ENCODE measurements at places on chromosomes 3 and 15.

DNA sequence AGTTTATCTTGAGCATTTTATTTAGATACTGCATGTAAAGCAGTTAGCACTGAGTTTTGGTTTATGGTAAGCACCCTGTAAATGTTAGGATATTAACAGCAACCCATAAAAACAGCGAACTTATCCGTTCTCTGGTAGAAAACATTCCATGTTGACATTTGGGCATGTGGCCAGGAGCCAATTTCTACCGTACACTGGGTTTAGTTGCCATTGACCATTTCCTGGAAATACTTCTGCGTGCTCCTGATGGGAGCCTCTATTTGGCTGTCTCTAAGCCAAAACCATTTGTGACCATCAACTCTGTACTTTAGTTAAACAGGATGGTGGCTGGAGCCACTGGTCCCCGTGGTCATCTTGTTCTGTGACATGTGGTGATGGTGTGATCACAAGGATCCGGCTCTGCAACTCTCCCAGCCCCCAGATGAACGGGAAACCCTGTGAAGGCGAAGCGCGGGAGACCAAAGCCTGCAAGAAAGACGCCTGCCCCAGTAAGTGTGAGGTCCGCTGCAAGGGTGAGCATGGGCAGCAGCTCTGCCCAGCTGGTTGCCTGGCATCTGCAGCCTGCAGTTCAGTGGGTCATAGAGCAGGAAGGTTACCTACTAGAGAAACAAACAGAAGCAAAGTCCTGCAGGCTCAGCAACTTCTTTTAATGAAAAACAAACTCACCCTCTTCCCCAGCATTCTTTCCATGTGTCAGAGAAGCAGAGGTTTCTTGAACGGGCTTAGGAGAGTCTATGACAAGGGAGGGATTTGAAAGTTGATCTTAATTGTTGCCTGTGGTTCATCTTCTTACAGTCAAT is 7.1 kb downstream of the THBS1 start:
- DNase-seq, result peak; percentile 76

DNA sequence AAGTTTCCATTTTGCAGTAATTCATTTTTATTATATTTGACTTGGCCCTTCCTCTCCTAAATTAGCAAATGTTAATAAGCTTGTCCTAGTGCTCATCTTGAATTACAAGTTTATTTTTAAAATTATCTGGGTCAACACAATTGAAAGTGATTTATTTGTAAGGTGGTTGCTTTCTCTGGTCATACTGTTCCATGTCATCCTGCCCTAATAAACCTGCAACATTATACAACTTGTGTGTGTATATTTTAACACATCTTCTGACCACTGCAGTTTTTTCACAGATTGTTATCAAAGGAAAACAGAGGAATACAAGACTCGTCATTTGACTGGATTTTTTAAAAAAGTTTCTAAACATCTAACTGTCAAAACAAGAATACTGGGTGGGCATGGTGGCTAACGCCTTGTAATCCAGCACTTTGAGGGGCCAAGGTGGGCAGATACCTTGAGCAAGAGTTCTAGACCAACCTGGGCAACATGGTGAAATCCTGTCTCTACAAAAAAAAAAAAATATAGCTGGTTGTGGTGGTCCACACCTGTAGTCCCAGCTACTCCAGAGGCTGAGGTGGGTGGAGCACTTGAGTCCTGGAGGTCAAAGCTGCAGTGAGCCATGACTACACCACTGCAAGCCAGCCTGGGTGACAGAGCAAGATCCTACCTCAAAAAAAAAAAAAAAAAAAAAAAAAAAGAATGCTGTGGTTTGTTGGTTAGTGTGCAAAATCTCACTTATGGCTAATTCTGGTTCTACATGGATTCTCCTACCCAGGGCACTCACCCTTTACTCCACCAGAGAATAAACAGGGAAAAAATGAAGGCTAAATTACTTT is 5.0 kb upstream of the LRRFIP2 start:
- DNase-seq, result no peak

DNA sequence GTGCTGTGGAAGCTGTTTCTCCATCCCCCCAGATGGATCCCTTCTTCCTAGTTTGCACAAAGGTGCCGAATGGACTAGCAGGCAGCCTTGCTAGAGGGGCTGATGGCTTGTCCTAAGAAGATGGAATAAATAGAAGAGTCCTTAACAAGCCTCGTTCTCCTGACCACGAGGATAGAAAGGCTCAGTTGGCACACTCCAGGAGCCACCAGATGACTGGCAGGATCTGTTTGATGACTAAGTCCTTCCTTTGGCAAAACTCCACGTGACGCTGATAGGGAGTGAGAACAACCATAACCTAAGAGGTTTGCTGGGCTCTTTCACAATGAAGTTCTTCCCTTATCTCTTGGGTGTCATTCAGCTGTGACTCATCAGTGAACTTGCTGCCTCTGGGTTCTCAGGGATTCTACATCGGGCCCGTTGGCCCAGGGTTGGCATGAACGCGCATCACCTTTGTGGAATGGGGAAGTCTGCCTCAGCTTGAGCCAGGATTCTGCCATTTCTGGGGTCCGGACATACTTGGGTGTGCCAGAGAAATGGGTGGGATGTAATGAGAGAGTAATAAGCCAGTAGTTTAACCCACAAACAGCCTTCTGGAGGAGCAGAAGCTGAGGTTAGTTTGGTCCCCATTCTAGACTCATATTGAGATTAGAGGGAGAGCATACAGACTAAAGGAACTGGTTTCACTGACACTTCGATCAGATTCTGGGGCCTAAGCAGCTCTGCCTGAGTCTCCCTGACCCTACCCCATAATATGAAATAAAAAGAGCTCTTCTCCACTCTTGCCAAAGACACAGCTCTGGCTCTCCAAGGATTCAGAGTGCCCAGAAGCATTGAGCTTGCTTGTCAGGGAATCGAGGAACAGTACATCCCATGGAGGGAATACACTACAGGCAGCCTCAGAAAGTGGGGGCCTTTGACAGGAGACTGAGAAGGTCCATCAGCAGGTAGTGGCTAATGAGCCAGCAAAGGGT is 2.0 kb upstream of the MELTF start:
- peak; percentile 99 for DNase-seq

- DNase-seq, result no peak
Observed at GRCh38 chr3:186787642-186788481, 4.5 kb downstream of the EIF4A2 start.

DNA sequence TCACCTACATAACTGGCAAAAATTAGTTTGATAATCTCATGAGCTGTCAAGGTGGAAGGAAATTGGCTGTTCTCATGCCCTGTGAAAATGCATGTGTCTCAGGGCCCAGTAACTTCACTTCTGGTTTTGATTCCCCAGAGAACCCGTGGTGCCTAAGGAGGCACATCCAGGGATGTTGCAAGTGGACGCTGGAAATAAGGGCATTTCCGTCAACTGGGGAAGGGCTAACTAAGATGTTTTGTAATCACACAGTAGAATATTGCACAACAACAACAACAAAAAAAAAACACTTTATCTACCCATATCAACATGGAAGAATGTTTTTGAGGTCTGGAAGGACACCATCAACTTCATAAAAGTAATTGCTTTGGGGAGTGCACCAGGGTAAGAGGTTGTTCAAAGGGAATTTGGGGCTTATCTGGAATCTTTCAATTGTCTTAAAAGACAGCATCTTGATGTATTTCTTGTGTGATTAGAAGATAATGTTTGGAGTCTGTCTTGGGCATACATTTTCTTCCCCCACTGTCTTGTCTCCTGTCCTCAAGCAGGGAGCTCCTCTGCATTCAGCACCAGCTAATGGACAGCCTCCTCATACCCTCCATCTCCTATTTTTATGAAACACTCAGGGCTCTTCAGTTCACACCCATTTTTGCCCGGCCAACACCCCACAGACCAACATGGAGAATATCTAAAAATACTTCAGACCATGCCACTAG is 37.2 kb upstream of the PRR20G start:
- no peak for DNase-seq

DNA sequence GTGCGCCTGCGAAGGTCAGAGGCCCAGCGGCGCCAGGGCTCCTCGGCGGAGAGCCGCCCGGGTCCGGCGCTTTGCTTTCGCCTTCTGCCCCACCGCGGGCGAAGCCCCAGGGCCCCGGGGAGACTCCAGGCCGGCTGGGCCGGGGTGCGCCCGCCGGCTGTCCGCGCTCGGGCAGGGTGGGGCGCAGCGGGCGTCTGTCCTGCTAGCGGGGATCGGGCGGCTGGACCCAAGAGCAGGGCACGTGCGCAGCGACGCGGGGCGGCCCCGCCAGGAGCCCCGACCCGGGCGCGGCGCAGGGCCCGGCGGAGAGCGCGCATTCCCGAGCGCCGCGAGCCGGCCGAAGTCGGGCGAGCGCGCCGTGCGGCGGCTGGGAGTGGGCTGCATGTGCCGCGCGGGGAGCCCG is 569 bp upstream of the ALDH1A3 start:
- DNase-seq, result no peak

DNA sequence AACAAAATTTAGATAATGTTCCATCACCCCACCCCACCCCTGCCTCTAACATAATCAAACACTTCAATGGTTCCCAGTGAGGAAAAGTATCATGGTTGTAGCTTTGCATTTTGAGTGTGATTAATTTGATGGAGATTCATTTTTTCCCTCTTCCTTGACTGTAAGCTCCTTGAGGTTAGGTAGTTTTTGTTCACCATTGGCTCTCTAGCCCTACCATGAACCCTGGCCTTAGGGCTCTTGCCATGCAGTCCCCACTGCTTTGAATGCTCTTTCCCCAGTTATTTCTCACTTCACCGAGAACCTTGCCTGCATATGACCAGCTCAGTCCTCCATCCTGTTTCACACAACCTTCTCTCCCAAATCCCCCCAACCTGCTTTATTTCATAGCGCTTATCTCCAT is 5.0 kb upstream of the MBNL1 start:
- no peak for DNase-seq

DNA sequence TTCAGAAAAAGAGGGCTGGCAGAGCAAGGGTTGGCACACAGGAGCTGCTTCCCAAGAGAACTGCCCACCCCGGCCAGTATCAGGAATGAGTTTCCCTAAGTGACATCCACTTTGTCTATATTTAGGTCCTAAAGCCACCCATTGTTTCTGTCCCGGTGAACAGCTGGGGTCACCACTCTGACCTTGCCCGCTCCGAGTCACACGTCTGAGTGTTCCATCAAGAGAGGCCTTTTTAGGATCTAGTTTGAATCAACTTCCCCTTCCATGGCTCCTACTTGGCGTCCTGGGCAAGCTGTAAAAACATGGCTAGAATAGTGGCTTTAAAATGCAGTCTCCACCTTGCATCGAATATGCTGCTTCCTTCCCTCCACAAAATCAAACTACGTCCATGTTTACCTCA is 109.6 kb upstream of the ARHGEF3 start:
- DNase-seq, result no peak

GRCh38 chr3:127451321-127451720 is 139.2 kb downstream of the TPRA1 start:
- no peak for DNase-seq

- DNase-seq, result no peak
Observed at GRCh38 chr3:45236964-45237363, 10.9 kb upstream of the TMEM158 start.

DNA sequence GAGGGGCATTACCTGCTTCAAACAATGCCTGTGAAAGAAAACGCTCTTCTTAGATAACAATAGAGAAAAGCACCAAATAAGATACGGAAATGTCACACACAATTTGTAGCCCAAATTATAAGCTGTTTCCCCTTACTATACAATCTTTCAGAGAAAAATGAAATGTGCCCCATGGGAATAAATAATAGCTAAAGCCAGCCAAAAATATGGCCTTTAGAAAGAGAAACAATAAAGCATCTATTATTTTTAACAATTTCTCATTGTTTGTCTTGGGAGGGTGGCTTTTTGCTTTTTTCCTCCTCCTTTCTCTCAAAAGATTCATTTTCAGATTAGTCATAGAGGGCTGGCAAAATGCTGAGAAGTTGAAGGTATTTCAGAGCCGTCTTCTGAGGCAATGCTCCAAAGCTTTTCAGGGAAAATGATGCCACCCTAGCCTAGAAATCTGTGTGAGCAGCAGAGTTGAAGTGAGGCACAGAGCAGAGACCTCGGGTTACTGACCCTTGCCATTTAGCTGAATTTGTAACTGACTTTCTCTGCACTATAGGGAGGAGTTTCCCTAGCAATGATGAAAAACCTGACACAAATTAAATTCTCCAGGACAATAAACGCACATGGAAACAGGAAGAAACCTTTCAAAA is 86.3 kb upstream of the PRICKLE2 start:
- DNase-seq, result peak; percentile 20

GRCh38 chr3:73766599-73767381 is 142.0 kb upstream of the PDZRN3 start:
- peak; percentile 87 for DNase-seq

DNA sequence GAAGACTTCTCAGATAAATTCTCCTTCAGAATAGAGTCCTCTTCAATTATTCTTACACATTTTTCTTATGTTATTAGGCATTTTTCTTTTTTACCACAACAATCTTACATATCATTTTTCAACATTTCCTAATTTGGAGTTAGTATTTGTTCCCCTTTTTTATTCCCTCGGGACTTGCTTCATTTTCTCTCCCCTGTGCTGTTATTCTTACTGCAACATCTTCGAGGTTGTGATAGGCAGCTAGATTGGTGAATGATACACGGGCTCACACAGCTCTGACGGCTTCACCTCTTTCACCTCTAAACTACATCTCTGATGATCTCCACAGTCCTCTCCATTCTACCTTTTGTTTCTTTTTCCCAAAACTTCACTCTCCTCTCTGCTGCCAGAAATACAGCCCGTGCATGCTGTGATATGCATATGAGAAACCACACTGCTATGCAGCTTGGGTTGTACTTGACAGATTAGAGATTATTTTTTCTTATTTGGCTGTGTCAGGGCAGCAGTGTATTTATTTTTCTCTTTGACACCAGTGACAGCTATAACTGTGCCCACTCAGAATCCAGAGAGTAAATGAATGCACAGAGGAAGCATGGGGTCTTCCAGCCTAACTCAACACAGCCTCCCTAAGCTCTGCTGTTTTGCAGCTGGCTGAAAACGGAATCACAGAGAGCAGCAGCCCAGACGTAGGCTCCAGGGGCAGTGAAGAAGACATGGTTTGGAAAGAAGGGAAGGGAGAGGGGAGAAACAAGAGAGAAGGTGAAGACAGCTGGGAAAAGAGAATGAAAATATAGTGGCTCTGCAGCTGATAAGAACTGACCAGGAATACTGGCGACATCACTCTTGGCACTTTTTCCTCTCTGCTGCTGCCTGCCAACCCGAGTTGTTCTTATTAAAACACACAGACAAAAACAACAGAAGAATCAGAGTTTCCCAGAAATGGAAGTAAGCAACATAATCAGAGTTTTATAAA is 61.8 kb downstream of the SLC9A9 start:
- DNase-seq, result no peak

- no peak for DNase-seq
Observed at GRCh38 chr15:34376856-34377255, 9.9 kb upstream of the LPCAT4 start.

GRCh38 chr15:68797191-68797590 is 23.5 kb downstream of the ANP32A start:
- peak; percentile 31 for DNase-seq

- no peak for DNase-seq
Observed at GRCh38 chr15:77486542-77487468, 66.1 kb downstream of the HMG20A start.

Data from EH (cell line).